ENCODE measurements at places on chromosomes 3 and 15.

DNA sequence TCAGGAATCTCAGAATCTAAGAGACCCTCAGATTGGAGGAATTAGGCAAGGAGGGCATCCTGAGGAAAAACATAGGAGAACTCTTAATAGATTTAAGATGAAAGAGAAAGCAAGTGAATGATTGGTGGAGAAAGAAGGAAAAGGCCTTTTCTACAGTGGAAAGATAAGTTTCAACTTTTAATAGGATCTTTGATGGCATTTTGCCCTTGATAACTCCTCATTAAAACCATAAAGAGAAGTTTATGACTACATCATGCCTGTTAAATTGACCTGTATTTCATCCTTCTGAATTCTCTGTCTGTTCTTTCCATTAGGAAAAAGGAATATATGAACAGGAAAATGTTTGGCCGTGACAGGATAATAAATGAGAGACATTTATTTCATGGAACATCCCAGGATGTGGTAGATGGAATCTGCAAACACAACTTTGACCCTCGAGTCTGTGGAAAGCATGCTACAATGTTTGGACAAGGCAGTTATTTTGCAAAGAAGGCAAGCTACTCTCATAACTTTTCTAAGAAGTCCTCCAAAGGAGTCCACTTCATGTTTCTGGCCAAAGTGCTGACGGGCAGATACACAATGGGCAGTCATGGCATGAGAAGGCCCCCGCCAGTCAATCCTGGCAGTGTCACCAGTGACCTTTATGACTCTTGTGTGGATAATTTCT is 30.1 kb downstream of the TIPARP start:
- no peak for ATAC-seq

DNA sequence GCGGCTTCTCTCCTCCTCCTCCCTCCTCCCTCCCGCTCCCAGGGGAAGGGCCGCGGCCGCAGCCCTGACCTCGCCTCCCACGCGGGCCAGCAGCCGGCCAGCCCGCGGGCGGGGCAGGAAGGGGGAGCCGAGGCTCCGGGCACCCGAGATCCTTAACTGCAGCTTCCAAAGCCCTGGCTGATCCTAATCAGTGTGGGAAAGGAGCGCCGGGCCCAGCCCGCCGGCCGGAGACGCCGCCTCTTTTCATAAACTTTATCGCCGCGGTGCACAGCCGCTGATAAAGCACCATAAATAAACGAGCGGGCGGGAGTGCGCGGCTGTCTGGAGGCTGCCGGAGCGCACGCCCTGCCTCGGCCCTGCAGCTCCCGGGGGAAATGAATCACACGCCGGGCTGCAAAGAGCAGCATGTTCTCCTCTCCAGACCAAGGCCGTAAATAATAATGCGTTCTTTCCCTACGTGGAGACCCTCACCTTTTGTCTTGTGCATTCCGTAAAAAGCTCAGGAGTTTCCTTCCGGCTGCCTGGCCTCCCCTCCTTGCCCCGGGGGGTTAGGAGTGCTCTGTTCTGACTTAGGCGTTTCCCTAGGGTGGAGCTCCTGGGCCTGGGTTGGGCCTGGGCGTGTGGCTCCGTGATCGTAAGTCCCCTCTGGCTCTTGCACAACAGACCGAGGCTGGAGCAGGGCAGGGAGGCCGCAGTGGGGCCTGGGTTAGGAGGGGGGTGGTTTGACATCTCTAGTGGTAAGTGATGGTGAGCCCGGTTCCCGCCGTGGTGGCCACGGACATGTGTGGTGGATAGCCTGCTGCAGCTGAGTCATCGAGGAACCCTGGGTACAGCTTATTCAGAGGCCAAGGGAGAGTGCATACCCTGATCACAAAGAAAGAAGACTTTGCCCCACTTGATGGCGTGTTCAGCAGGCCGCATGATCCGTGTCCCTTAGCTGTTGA is 132.6 kb upstream of the HES1 start:
- peak; percentile 73 for ATAC-seq

- ATAC-seq = no peak
Measured at GRCh38 chr3:48372862-48373435, 930 bp downstream of the FBXW12 start.

DNA sequence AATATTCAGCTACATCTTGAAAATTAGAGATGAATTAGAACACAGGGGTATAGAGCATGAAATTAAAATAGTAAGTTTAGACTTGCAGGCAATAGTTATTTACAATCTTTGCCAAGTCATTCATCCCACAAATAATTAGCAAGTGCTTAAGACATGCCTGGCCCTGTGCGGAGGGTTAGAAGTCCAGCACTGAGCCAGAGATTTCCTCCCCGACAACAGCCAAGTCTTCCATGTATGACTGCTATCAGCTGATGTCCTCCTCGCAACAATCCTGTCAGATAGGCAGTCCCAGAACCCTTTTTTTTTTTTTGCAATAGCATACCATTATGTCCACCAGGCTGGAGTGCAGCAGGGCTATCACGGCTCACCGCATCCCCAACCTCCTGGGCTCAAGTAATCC is 14.6 kb downstream of the SIN3A start:
- ATAC-seq = no peak

DNA sequence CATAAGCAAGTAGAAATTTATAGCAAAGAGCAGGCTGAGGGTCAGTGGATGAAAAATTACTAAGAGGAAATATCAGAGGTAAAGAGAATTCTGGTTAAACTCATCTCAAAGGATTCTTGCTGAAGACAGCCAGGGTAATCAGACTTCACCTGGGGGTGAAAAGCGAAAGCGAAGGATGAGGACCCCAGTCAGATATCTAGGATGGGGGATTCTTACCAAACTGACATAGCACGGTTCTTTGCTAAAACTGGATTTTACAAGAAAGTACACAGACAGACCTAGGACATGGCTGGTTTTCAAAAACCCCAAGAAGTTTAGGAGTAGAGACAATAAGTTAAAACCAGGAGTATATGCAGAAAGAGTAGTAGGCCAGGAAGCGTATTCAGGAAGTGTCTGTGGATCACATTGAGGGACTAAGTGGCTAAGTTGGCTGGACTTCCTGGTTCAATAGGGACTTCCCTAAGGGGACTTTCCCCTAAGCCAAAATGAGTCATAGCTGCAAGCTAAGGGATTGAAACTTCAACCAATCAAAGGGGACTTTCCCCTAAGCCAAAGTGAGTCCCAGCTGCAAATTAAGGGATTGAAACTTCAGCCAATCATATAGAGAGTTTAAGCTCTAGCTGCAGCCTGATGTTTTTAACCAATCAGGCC is 2.4 kb upstream of the CFAP91 start:
- peak; percentile 34 for ATAC-seq

GRCh38 chr15:73244333-73244732 is 124.4 kb downstream of the HCN4 start:
- ATAC-seq = no peak

- no peak for ATAC-seq
Measured at GRCh38 chr3:14989943-14990779, 42.8 kb downstream of the NR2C2 start.

GRCh38 chr3:112689989-112690388 is 49.0 kb upstream of the CCDC80 start:
- ATAC-seq = no peak

GRCh38 chr15:41254560-41254959 is 23.5 kb downstream of the CHP1 start:
- ATAC-seq = no peak

DNA sequence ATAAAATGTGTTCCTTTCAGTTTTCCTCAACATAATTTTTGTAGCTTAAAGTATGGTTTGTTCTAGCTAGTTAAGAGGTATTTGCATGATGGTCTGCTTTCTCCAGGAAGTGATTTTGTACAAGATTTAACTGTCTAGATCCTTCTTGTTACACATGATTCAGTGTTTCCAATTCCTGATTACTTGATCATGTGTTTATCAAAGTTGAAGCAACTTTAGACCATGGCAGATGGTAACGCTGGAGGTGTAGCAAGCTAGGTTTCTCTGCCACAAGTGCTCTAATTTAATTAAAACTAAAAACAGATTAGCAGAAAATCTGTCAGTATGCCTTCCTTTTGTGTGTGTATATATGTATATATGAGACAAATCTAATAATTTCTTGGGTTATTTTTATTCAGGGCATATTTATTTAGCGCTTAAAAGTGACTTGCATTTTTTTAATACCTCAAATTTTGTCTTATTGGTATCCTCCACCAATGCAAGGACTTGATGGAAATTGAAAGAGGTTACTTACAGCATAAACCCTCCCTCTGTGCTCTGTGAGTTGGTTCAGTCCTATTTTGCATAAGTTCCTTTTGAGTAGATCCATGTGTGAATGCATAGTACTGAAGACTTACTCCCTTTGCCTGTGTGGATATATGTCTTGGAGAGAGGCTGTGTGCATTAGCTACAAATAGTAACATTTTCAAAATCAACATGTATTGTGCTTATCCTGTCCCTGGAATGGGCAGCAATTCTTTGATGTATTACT is 157.3 kb upstream of the CGNL1 start:
- ATAC-seq = no peak

DNA sequence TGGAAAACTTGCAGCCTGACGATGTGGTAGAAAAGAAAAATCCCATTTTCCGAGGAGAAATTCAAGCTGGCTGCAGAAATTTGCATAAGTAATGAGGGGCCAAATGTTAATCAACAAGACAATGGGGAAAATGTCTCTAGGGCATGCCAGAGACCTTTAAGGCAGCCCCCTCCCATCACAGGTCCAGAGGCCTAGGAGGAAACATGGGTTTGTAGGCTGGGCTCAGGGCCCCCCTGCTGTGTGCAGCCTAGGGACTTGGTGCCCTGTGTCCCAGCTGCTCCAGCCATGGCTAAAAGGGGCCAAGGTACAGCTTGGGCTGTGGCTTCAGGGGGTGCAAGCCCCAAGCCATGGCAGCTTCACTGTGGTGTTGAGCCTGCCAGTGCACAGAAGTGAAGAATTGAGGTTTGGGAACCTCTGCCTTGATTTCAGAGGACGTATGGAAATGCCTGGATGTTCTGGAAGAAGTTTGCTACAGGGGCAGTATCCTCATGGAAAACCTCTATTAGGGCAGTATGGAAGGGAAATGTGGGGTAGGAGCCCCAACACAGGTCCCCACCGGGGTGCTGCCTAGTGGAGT is 75.9 kb upstream of the CADPS start:
- no peak for ATAC-seq

- no peak for ATAC-seq
Measured at GRCh38 chr3:135567223-135567622, 398.3 kb upstream of the PPP2R3A start.

DNA sequence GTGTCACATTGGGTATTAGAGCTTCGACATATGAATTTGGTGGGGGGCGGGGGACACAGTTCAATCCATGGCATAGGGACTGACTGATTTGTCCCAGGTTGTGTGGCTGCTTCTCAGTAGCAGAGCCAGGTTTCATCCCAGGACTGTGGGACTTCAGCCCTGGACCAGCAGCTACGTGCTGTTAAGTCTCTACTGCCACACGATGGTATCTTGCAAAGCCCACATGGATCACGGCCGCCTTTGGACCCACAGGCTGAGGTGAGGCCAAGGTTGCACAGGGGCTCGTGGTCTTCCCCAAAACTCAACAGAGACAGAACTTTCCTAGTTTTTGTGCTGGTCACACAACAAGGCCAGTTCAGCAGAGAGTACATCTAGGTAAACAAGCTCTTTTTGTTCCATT is 97.4 kb downstream of the LRRK1 start:
- ATAC-seq = no peak

DNA sequence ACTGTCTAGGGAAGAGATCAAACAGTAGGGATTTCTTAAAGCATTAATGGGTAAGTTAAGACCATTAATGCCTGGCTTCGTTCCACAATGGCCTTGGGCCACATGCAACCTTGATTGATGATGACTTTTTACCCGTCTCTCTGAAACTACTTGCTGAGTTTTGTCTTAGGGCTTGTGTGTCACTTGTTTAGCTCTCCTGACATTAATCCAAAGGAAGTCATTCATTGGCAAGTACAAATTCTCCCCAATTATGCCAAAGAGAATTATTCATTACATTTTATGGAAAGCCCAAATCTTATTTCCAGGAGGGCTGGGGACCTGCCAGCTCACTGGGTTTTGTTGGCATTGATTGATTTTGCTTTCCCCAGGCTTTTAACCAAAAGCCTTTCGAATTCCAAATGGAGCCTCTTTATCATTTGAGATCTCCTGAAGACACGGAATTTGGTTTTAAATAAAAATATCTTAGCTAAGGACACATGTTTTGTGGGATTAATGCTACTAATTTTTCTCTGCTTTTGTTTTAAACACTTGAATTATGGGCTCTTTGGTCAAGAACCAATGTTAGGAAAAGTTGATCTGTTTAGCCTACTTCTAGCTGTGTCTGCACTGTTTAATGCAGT is 40.7 kb downstream of the SERPINI1 start:
- no peak for ATAC-seq

DNA sequence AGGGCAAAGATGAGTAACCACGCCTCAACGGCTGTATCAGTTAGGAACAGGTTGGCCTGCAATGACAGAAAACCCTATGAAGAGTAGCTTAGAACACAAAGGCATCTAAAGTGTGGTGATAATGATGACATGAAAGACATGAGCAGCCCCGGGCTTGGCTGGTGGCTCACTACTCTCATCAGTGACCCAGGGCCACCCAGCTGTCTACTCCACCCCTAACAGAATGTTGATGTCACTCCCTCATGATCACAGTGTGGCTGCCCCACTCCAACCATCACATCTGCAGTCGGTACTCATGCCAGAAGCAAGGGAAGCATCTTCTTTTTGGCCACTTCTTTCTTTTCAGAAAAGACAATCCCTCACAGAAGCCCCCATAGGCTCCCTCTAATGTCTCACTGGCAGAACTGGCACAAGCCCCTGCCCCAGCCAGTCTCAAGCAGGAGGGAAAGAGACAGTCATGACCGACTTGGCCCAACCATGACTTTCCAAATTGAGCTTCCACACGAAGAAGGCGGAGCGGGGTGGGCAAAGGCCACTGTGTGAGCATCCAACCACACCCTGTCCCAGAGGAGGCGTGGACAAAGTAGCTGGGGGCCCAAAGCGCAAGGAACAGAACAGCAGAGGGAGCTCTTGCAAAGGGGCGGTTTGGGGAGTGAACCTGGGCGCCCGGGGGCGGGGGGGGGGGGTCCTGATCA is 72.0 kb upstream of the IQSEC1 start:
- ATAC-seq = no peak

DNA sequence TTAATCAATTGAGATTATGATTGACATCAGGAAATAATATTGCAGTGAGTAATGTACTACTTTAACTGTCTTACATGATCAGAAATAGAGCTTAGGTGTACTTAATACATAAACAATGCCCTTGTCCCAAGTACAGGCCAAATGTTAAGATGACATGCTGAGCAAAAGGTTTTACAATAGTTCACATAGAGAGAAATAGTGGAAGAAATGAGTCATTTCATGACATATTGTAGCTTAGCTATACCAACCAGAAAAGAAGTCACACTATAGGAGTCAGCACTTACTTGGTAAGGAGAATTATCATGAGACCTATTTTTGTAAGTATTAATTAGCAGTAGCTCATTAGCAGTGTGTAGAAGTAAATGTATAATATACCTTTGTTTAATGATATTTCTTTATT is 96.4 kb upstream of the NANOGP8 start:
- ATAC-seq = peak; percentile 63

- ATAC-seq = no peak
Measured at GRCh38 chr3:108548304-108548703, 37.9 kb upstream of the MYH15 start.

DNA sequence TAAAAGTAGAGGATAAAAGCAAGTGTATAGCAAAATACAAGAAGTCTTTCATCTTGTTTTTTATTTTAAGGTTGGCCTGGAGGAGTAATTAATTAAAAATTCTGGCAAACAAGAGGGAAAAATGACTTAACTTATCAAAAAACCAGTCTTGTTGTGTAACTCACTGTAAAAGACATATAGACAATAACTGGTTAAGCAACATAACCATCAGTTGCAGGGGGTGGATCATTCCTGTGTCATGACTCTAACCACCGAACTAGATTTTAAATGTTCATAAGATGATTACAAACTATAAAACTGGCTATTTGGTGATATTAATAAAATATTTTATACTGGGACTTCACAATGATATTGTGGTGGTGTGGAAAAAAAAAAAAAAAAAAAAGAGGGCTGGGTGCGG is 130.6 kb downstream of the STAG1 start:
- ATAC-seq = no peak
